ENCODE measurements at places on chromosomes 2 and 18.

DNA sequence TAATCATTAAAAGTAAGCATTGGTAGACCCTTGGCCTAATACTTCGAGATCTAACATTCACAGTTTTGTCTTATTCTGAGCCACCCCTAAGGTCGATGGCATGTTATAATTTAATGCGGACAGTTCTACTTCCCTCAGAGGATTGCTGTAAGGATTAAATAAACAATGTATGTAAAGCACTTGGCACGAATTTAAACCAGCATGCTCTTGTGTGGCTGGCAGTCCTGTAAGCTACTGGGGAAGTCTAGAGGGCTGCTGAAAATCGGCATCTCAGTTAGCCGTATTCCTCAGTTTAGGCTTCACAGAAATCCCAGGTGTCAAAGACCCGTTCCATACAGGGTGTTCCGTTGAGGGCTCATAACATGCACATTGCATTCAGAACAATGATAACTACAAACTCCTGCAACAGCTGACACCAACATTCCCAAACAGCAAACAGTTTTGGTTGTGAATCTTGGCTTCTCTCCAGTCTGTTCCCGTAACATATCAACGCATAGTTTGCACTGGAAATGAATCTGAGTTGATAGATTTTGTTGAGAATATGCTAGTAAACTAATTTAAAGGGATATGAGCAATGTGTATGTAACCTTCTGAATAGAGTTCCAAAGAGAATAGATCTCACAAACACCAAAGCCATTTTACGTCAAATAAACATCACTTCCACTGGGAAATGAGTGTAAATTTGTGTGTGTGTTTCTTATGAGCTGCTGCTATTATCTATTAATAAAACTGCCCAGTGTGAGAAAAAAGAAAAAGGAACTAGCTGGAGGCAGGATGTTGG lies 52.2 kb upstream of the ACKR3 start:
- no peak for DNase-seq

GRCh38 chr18:51852681-51853080 lies 487.3 kb upstream of the DCC start:
- no peak for DNase-seq

DNA sequence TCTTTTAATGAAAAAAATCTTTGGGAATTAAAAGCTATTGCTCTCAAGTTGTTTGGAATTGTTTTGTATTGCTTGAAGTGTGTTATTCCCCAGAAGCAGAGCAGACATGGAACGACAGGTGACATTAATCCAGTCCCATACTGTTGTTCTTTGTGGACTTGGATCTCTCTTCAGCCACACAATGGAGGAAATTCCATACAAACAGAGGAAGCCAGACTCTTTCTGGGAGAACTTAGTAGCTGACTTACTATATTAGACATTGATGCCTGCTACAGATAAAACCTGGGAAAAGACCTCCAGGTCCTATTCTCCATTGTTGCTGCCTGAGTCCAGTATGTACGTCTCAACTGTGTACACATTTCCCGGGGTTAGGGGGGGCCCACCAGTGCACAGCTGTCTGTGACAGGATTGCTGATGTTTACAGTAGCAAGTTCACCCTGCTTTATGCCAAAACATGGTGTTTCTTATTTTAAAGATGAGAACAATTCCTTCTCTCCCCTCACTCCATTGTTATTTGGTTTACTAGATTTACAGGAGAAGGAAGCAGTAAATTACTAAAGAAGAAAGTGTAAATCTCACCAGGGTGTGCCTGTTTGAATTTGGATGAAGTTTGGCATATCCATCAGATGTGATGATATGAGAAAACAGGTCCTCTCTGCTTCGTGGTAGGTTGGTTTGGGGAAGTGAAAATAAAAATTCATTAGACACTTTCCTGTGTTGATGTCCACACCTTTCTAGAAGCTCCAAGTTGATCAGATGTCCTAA lies 142.4 kb upstream of the RBBP8 start:
- no peak for DNase-seq

DNA sequence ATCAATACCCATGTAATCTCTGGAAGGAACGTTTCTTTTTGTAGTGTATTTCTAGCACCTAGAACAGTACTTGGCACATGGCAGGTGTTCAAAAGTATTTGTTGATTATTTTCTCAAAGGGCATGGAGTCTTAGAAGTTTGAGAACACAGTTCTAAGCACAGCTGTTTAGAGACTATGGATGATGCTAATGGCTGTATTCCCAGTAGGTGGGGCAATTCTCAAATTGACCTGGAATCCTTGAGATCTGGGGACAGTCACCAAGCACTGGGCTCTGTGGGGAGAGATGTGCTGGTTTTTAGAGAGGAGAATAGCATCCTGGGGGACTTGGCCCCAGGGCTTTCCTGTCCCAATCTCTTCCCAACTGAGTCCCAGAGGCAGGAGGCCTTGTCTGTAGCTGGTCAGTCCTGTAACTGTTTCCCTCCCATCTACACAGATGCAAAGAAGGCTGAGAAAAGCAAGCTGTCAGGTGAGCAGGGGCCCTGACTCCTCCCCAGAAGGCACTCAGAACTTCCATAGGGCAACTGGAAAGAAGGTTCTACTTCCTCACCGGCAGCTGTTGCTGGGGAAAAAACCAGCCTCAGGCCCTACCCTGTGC lies 17.5 kb upstream of the IL36G start:
- DNase-seq, result no peak

DNA sequence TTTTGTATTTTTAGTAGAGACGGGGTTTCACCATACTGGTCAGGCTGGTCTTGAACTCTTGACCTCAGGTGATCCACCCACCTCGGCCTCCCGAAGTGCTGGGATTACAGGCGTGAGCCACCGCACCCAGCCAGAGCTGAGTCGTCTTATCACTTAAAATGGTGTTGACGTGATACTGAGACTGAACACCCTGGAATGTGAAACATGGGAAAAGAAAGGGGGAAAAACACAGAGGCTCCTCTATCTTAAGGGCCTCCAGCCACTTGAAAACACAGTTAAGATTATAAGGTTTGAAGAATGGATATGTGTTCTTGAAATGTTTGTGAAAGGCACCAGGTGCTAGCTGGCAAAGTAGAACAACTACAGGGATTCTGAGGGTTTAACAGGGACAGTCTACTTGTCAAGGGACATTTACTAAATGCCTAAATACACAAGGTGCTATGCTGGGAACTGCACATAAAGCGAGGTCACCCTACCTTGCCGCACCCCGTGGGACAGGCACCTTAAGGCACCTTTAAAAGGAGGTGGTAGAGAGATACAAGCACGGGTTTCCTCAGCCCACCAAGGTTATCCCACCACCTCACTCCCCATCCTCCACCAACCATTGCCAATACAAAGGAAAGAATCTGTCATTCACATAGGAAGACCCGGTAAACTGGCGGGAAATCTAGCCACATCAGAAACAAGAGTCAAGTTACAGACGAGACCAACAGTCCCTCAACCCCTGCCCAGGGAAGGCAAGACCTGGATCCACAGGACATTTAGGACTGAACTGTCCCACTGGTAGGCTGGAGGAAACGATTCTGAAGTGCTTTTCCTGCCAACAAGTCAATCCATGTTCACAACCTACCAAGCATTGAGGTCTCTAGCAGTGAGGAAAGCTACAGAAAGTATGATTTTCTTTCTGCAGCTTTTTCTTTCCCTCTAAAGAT lies 43.4 kb downstream of the STK39 start:
- DNase-seq, result no peak
